ENCODE measurements at places on chromosomes 3 and 15.

DNA sequence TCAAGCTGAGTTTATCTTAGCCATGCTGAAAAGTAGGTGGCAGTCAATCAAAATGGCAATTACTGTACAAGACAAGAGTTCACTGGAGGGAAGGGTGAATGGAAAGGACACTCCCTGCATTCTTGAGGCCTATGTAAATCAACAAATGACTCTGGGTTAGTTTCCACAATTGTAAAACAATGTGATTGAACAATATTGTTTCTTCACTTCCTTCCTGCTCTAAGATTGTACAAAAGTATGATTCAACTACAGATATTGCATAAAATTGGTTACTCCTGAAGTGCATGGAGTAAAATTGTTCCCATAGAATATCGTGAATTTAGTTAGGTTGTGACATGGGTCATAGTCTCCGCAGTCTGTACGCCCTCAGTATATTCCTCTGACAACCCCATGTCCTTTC lies 277.6 kb downstream of the LPP start:
- DNase-seq: no peak

DNA sequence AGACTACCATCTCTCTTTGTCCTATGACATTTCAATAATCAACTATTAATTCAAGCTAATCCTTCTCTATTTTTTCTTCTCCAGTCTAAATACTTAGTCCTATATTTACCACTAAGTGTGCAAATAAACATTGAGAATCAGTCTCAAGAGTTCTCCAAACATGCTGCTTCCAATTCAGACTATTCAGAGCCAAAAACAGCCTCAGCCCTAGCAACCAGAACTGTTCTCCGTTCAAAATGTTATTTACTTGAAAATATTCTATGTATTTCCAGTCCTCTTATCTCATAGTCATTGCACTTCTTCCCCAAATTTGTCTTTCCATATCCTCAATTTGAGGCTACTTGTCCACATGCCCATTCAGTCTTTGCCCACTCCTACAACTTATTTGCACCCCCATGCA lies 805.5 kb downstream of the IGSF11 start:
- DNase-seq: no peak

- DNase-seq: no peak
Observed at GRCh38 chr3:113606539-113607218, 74.3 kb downstream of the SIDT1 start.

DNA sequence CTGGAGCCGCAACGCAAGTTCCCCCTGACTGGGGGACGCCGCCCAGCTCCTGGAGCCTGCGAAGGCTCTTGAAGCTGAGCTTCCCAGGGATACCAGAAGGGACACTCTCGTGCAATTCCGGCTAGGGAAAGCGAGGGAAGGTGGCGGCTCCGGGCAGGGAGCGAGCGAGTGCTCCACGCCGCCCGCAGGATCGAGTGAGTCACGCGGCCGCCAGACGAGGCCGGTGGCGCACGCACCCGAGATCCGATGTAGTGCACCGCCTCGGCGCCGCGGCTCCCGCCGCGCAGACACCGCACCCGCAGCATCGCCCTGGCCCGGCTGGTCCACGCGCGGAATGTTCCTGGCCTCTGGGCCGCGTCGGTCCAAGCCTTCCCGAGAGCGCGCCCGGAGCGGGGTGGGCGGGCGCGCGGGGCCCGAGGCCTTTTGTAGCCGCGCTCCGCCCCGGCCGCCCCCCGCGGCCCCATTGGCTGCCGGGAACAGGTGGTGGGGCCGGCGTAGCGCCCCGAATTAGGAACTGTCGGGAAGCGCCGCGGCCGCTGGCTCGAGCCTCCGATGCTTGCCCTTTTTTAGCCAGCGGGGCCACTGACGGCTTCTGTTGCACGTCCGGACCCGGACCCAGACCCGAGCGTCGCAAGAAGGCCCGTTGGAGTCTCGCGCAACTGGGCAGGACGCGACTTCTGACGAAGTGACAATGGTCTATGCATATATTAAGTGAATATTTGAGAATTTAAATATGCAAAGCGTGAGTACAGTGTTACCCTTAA lies at the start of gene GATM:
Gene GATM (minus strand): TSS at position 396 of the 764 bp plus-strand sequence. CDS start 91 bp downstream, at position 305.
- peak; percentile 7 for DNase-seq

DNA sequence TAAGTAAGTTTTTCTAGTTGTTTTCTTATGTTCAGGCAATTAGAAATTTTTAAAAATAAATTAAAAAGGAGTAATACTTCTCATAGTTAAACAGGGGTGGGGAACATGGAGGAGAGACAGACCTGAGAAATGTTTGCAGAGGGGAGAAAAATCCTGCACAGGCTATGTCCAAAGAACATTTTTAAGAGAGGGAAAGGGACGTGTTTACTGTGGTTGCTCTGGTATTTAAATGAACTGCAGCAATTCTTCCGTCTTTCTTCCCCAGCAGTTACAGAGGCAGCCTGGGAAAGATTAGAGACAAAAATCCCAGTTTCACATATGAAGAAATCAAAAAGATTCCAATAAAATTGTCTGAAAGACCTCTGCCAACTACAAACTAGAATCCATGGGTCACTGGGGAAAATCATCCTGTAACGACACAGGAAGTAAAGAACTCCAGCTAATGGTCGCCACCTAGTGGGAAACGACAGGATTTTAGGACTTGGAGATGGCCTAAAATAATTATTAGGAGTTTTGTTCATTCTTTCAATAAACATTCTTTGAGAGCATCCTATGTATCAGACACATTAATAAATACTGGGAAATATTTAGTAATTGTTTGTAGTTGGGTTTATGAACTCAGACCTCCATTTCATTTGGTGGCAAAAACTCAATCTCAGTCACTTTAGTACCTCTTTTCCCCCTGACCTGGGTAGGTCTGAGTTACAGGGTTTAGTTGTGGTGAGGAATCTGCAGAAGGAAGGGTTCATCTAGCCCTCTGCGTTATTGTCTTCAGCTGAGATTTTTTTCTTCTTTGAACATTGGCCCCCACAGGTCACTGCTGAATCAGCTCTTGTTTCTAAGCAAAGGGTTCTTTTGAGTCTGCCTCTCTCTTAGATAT lies 69.9 kb upstream of the GOLIM4 start:
- no peak for DNase-seq

DNA sequence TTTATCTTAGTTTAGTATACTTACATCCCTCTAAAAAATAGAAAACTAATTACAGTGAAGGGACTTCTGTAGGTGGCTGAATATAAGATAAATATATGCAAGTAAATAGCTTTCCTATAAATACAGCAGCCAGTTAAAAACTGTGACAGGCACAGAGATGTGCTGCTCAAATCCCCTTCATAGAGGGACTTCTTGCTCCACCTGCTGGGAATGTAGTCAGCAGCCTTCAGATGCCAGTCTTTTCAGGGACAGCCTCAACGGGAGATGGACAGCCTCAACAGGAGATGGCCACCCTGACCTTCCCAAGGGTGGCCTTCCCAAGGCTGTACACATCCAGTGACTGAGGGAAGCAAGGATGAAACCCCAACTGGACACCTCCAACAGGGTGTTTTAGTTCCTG lies 15.7 kb upstream of the PRR23E start:
- DNase-seq: no peak

DNA sequence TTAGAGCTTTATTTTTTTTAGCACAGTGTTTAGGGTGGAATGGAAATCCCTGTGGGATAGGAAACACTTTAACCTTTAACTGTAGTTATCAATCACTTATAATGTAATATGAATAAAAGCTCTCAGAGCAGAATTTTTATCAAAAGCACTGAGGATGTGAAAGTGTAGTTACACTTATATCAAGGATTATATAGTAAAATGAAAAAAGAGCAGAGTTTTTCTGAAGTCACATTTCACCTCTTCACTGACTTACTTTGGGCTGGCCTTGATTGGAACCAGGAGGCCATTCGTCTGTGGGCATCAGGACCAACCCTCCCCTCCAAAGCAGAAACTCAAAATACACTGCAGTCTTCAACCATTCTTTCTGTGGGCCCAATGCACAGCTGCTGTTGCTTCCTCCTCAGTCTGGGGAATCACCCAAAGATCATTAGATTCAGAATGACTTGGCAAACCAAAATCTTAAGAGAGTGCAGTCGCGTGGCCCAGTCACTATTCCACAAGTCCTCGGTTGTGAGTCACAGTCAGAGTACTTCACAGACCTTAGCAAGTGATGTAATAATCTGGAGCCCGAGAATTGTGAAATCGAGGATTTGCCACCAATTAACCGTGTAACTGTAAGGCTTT lies 132.6 kb upstream of the COL8A1 start:
- DNase-seq: no peak

- DNase-seq: no peak
Observed at GRCh38 chr3:160451602-160452001, 2.0 kb upstream of the TRIM59 start.

DNA sequence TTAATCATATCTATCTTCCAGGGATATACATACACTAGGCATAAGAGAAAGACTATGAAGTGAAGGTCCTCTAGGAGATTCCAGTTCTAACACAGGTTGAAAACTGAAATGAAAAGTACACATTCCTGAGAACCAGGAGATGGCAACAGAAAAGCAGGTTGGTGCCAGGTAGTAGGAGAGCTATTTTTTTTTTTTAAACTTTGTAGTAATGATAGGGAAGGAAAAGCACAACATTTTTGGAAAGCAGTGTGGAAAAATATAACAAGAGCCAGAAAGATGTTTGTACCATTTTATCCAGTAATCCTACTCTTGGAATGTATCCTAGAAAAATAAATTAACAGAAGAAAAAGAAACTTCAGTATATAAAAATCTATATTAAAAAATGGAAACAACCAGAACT lies 189.9 kb downstream of the DTWD1 start:
- no peak for DNase-seq

DNA sequence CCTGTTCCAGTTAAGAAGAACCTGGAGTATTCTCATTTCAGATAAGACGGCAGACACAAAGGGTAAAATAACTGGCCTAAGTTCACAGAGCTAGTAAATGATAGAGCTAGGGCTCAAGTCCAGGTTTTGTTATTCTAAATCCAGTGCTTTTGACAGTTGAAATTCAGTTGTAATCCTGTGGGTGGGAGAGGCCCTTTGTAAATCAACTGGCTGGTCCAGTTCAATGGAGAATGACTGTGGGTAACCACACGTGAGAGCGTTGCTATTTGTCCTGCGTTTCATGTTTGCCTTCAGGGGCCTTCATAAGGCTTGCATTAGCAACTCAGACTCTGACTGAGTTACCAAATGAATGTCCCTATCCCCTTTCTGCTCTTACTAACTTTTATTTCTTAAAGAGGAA lies 24.2 kb upstream of the CD96 start:
- no peak for DNase-seq

GRCh38 chr3:184227481-184227935 lies 1.9 kb upstream of the VWA5B2 start:
- no peak for DNase-seq

DNA sequence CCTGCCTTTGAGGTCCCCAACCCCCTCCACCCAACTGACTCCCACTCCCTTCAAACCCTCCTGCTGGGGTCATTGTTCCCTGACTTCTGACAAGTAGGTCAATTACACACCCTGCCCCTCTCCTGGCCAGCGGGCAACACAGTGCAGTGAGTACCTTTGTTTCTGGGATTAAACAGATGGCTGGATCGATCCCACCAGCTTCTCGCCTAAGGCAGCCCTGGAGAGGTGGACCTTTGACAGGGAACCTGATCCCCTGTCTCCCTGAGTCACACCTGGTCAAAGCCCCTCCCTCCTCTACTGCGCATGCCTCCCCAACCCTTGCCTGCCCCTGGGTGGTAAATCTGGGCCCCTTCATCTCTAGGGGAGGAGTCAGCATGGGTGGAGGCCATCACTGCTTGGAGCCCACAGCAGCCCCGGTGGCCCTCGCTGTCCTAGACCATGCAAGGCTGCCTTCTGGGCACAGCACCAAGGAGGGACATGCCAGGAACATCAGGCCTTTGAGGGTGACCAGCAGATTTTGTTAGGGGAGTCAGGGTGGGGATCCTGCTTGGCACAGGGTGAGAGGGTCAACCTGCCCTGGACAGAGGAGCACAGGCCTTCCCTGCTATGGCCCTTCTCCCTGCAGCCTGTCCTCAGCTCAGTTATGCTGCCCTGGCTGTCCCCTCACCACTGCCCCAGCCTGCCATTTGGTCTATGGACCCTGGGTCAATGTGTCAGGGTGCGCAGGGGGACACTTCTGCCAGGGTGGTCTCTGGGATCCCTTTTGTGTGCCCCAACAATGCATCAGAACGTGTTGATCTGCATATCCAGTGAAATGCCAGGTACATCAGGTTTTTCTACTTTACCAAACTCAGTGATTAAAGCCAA lies 9.8 kb upstream of the PRR23E start:
- no peak for DNase-seq

GRCh38 chr3:54527521-54527920 lies 400.3 kb downstream of the LRTM1 start:
- DNase-seq: no peak

GRCh38 chr3:39264053-39264452 lies 15.8 kb downstream of the CX3CR1 start:
- DNase-seq: no peak

GRCh38 chr3:152374262-152374990 lies 105.7 kb downstream of the MBNL1 start:
- DNase-seq: no peak

GRCh38 chr3:114364806-114365654 lies 71.2 kb downstream of the TIGIT start:
- no peak for DNase-seq

- no peak for DNase-seq
Observed at GRCh38 chr3:31980530-31981205, 394 bp downstream of the OSBPL10 start.

DNA sequence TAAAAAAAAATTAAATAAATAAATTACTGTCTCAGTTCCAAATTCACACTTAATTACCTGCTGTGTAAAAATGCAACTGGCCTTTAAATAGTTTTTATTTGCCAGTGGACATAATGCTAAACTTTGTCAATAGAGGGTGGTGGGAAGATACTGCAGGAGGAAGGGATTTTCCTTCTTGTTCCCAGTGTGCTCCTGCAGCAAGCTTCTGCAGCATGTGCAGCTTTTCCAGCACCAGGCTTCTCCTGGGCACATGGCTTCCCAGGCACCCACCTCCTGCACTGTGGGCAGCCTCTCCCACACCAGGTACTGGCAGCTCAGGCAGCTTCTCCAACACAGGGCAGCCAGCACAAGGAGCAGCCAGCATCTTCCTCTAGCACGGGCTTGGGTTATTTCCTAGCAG lies 29.6 kb upstream of the BBX start:
- no peak for DNase-seq

GRCh38 chr3:14145670-14146380 lies 21.0 kb downstream of the TMEM43 start:
- no peak for DNase-seq

- no peak for DNase-seq
Observed at GRCh38 chr15:67018026-67018425, 47.4 kb upstream of the SMAD3 start.

DNA sequence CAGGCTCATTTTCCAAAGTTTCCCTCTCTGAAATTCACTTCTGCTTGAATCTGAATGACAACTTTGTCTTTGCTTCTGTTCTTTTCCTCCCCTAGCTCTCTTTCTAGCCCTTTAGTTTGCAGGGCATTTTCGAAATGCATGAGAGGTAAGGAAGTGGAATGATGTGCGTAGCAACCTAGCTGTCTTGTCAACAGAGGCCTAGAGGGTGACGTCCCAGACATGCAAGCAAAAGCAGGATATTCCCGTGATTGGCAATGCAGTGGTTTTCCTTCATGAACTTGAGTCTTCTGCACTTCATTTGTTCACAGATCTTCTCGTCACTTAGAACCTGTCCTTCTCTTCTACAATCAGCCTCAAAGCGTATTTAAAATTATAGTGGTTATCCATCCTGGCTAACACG lies 51.9 kb upstream of the PPP4R2 start:
- no peak for DNase-seq

- DNase-seq: no peak
Observed at GRCh38 chr3:52205727-52206372, 7.9 kb downstream of the ALAS1 start.

- no peak for DNase-seq
Observed at GRCh38 chr3:120601554-120601953, 5.4 kb downstream of the NDUFB4 start.

- no peak for DNase-seq
Observed at GRCh38 chr15:73924171-73924921, 1.9 kb upstream of the LOXL1 start.

Data from activated CD8-positive, alpha-beta memory T cell treated with anti-CD3 and anti-CD28 coated beads for 1 hour (primary cell).